CD4-positive, alpha-beta T cell treated with Interleukin-12 subunit alpha and Interleukin-12 subunit beta, for 1 hour (primary cell): ENCODE measurements at places on chromosomes 4 and X.

DNA sequence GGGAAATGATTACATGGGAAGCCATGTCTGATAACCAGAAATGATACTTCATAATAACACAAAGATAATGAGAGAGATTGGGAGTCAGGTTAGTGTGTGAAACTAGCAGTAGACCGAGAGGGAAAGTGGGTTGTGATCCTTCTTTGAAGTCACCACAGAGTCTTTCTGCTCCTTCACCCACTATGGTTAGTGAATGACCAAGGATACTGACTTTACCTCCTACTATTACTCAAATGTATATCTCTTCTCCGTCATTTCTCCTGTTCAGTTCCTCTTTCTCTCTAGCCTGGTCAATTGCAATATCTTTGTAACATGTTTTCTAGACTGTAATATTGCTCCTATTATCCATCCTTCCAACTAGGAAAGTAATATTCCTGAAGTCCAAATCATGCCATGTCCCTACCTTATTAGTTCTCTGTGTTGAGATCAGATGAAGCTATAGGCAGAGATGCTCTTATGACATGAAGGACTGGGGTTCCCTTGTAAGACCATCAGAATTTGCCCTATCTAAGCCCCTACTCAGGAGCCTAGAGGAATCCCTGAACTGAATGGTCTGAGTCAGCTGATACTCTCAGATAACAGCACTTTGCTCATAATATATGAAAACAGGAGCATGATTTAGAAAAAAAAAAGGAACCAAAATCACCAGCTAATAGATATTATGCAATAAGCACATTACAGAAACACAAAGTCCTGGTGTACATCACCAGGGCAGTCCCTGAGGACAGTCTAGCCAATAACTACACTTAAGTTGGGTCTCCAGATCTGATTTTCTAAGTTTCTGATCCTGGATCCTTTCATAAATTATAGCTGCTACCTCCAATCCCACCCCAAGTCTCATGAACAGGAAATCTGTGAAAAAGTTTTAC lies 81.2 kb downstream of the SHROOM3 start:
- no peak for DNase-seq

DNA sequence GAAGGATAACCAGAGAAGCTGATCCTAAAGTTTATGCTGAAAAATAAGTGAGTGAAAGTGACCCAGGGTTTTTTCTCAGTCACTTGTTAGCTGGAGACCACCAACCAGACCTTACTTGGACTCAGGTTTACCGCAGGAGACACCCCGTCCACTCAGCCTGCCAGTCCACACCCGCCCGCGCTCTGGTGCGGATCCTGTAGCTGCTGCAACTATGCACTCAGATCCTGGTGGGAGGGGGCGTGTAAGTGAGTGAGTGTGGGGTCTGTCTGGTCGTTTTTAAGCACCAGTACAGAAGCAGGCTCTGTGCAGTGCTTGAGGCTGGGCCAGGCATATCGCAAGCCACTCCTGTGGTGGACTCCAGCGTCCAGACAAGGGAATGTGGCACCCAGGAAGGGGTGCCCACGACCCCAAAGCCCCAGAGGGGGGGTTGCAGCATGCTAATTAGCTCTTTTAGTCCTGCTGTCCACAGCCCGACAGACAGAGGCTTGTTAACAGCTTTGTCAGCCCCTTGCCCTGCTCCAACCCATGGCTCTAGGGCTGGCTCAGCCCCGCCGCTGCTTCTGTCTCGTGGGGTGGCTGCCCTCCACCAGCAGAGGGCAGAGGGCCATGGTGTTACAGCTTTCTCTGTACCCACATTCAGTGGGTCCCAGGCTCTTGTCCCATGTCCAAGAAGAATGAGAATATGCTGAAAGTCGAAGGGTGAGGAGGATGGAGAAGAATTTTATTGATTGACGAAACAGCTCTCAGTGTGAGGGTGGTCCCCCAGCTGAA lies 40.4 kb upstream of the PPP1R2C start:
- DNase-seq, result no peak

DNA sequence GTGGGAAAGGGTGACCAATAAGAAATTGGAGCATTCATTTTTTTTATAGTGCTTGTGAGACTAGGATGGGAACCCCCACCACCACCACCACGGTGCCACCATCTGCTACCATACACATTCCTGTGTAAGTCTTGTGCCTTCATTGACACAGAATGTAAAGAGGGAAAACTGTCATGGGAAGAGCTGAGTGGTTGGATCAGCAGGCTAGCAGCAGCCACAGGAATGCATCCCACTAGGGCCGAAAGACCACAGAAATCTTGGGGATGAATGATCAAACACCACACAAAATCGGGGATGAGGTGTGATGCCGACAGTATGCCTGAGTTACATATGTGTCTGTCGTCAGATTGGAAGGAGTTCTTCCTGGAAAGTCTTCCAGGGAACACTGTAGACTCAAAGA lies 69.2 kb downstream of the SRPX start:
- no peak for DNase-seq

DNA sequence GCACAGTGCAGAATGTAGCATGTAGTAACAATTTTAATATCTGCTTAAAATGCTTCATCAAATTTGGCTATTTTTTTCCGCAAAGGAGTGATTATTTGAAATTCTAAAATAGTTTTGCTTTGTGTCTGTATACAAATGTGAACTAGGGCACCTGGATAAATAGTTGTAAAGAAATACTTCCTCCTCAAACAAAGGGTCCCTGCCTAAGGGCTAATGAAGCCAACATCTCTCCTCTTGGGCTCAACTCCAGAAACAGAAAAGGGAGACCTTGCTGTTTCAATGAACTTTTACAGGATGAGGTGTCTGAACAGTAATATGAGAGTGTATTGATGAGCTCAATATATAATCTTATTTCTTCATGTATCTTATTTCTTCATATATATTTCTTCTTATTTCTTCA lies 30.8 kb upstream of the SCOC start:
- no peak for DNase-seq

- DNase-seq, result no peak
Observed at GRCh38 chrX:127574829-127575228, 477.4 kb downstream of the ACTRT1 start.

DNA sequence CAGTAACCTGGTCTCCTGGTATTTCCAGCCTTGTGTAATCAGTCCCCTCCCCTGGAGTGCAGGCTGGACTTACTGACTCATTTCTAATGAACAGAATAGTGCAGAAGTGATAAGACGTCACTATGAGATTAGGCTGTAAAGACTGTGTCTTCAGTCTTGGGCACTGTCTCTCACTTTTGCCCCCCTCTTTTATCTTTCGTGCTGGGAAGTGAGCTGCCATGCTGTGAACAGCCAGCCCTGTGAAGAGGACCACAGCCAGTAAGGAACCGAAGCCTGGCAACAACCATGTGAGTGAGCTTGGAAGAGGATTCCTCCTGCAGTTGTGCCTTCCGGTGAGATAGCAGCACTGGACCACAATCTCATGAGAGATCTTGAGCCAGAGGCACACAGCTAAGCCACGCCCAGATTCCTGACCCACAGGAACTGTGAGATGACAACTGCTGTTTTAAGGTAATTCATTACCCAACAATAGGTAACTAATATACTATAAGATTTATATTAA lies 67.5 kb upstream of the GPR34 start:
- DNase-seq, result no peak

- DNase-seq, result no peak
Observed at GRCh38 chr4:155179216-155179615, 29.2 kb upstream of the NPY2R start.

GRCh38 chr4:42225286-42225685 lies 72.8 kb upstream of the BEND4 start:
- DNase-seq, result no peak
